ENCODE measurements at places on chromosomes 11 and 22.

DNA sequence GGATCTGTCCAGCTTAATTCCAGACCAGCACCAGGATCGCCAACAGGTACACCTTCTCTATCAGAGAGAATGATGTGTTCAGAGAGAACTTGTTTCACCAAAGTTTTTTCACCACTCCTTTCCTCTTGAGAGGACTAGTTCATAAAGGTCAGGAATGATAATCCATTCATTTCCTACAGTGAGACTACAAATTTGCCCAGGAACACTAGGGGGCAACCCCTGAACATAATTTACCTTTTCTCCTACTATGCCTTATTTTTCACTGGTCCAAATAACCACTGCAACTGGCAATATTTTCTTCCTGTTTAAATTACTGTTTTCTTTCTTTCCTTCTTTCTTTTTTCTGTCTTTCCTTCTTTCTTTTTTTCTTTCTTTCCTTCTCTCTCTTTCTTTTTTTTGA lies 22.5 kb downstream of the CAVIN3 start:
- no peak for DNase-seq

GRCh38 chr22:19732403-19733113 lies 9.2 kb downstream of the GP1BB start:
- no peak for DNase-seq

DNA sequence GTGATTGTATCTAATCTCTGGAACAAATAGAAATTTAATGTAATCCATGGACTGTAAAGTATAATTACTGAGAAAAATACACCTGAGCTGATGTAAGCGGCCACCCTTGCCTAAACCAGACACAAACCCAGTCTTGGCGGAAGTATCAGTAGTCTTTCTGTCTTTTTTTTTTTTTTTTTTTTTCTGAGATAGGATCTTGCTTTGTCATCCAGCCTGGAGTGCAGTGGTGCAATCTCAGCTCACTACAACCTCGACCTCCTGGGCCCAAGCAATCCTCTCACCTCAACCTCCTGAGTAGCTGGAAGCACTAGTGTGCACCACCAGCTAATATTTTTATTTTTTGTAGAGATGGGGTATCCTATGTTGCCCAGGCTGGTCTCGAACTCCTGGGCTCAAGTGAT lies 5.5 kb upstream of the CXCR5 start:
- DNase-seq, result no peak

DNA sequence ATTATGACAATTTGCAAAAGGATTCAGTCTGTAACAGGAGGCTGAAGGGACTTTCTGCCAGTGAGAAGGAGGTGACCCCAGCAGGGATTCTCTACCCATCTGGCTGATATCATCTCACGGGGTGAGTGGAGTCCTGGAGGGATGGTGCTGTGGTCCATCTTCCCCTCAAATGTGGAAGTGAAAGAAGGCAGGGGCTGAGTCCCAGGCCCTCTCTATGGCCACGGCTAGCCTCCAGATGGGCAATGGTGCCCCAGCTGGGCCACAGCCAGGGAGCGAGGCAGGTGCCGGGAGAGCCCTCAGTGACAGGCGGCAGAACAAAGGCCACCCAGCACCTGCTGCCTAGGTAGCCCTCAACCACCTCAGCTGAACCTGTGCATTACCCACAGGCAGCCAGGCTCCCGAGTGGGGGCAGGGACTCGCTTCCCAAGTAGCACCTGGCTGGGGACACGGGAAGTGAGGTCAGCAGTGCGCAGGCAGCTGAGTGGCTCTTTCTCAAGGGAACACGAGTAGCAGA lies 6.7 kb downstream of the NECTIN1 start:
- no peak for DNase-seq

DNA sequence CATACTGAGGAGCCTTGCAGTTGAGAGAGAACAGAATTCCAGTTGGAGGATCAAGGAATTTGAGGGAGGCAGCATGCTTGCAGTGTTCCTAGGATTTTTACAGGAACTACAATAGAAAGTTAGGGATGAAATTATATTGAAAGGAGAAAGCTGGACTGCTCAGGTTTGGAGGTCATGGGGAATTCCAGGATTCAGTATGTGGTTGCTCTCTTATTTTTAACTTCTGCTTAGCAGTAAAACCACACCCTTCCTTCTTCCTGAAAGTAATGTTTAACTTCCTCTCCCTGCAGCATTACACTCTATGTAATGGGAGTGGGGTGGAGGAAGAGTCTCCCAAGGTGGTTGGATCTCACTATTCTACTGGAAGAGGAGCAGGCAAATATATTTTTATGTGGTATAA lies 31.3 kb downstream of the CTNND1 start:
- no peak for DNase-seq

GRCh38 chr11:59224351-59224928 lies 11.7 kb upstream of the MPEG1 start:
- no peak for DNase-seq

- DNase-seq, result no peak
These were observed 74.4 kb downstream of the TP53I11 start for GRCh38 chr11:44876194-44876723.

GRCh38 chr11:114483929-114484328 lies 44.7 kb downstream of the REXO2 start:
- no peak for DNase-seq

DNA sequence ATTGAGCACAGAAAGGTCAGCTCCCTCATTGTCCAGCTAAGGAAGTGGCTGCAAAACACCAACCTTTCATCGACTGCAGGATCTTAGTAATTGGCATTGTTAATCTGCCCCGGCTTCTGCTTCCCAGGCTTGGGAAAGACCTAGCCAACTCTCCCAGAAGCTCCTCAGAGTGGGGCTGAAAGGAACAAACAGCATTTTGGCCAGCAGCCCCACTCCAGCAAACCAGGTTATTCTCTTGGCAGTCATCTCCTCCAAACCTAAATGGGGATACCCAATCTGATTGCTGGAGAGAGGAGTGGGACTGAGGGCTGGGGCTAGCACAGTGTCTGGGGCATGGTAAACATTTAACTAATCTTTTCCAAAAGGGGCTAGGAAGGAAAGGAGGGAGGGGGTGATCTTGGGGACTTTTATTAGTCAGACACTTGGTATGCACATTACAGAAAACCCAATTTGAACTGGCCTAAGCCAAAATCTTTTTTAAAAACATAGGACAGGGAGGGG lies 294.4 kb downstream of the MN1 start:
- DNase-seq, result no peak

DNA sequence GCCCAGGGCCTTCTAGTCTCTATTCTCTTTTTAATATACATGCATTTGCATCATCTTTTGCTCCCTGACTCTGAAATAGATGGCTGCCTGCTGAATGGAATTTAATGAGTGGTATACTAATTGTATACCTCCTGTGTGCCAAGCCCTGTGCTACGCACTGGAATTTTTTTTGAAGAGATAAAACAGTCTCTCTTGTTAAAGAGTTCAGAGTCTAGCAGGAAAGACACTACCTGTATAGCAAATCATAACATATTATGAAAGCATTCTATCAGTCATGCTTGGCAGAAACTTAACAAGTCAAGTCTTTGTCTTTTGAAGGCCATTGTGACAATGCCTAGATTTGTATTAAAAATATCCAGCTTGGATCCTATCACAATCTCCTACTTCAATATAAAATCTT lies 63.7 kb upstream of the SESN3 start:
- no peak for DNase-seq

- DNase-seq, result no peak
These were observed 37.3 kb downstream of the OSBPL5 start for GRCh38 chr11:3127706-3128355.

All from foreskin melanocyte (primary cell).